Fibroblast of villous mesenchyme (primary cell): ENCODE measurements at places on chromosomes 5 and 9. TPM values are rescaled to one million over a fixed set of nuclear protein-coding genes. Genes with fewer than 3 reads are reported as not detected.
A peak's percentile ranks its signal among the peaks of the same experiment; 100 is the strongest.

DNA sequence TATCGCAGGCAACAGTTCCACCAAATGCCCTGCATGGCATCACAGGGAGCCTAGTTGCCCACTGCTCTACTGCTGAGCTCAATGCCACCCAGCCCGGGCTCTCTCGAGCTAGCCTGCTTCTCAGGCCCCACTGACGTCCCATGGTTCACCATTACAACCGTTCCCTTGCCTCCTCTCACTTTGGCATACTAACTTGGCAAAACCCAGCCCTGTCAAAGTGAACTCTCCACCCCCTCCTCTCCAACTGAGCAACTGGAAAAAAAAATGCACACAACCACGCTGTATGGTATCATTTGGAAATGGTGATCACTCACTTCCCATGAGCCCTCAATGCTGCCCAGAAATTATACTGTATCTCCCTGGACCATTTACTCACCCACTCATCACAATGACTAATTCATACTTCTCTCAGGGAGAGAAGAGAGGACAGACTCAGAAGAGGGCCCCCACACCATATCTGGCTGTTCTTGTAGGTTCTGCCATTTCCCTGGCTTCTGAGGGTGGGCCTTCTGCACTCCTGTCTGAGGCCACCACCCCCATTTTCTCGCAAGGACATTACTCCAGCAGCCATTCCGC lies 51.4 kb upstream of the RARS1 start:
- no peak for DNase-seq

- DNase-seq: no peak
Observed at GRCh38 chr9:99870126-99870525, 36.3 kb upstream of the STX17 start.

DNA sequence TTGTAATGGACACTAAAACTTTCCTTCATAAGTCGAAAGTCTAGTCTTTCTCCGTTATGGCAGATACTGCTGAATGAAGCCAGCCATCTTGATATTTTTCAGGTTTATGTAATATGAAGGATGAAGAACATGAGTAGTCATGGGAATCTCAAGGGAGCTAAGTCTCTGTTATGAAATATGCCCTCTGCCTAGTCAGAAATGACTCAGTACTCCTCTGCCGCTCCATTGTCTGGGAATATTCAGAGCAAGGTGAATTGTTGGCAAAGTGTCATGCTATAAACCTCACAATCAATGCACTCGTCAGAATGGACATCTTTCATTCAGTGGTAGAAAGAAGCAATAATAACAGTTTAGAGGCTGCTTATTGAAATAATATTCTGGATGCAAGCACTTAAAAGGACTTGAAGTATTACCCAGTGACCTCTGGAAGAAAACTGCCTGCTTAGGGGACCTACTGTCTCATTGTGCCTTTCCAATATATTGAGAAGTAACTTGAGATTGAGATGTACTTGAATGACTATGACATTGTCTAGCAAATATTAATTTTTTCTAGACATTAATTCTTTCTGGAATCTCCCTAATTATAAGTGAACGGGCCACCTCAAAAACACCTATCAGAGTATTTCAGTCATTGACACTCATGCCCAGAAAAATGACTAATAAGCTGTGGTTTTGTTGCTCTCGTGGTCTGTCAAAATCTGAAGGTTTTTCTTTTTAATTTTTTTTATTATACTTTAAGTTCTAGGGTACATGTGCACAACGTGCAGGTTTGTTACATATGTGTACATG lies 1011.5 kb upstream of the ACO1 start:
- no peak for DNase-seq

- DNase-seq: no peak
Observed at GRCh38 chr5:158874792-158875191, 224.9 kb downstream of the EBF1 start.

DNA sequence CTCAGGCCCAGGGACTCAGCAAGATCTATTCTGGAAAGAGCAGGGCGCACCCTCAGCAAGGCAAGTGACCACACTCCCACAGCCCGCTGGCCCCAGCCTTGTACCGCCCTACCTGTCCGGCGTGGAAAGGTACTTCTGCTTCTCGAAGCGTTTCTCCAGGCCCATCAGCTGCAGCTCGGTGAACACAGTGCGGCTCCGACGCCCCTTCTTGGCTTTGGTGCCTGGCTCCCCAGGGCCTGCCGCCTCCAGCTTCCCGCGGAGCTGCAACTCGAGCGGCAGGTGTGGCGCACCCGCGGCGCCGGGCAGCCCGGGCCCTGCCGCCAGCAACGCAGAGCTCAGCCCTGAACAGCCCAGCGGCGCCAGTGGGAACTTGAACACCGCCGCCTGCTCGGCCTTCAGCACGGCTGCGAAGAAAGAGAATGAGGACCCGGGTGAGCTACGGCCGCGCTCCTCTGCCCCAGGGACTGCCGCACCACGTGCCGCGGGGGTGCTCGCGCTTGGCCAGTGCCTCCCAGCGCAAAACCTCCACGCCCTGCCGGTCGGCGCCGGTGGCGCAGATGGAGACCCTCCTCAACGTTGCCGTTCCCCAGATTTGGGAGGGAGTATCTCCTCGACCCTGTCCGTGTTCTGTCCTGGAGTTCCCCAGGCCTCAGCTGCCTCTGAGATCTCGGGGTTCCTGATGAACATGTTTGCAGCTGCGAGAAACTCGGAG lies 2.2 kb downstream of the BARX1 start:
- no peak for DNase-seq

GRCh38 chr9:133825555-133826218 lies 87.5 kb upstream of the SARDH start:
- peak; percentile 95 for DNase-seq

GRCh38 chr9:20863945-20864344 lies 167.5 kb downstream of the HACD4 start:
- no peak for DNase-seq

DNA sequence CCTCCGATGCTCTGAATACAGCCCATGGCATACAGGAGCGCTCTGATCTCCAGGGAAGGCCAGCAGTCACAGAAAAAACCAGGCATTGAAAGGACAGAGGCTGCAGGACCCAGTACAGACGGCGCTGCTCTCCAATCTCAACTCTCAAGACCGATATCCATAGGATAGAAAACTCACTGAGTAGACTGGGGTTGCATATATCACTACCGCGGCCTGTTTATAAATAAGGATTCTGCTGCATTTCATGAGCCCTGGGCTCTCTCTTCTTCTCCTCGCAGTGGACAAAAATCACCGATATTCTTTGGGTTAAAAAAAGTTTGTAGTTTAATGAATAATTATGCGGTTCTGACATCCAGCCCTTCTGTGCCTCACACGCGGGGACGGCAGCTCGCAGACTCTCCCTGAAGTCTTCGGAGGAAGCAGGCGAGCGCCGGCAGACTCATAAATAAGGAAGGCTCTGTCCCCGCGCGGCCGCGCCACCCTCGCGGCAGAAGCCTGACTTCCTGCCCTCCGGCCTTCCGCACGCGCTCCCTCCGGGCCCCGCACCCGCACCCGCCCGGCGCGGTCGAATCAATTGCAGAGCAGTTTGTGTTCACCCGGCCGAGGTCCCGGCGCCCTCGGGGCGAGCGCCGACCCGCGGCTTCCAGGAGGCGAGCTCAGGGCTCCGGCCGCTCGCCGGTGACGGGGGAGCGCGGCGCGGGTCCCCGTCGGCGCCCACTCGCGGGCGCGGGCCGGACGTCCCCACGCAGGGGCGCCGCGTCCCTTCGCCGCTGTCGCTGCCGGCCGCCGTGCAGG lies at the start of gene FAM78A:
Gene FAM78A, minus strand, starts transcription at position 417 of the 795 bp plus-strand sequence. Its CDS starts 331 bp downstream, at position 86.
- DNase-seq: peak; percentile 28

DNA sequence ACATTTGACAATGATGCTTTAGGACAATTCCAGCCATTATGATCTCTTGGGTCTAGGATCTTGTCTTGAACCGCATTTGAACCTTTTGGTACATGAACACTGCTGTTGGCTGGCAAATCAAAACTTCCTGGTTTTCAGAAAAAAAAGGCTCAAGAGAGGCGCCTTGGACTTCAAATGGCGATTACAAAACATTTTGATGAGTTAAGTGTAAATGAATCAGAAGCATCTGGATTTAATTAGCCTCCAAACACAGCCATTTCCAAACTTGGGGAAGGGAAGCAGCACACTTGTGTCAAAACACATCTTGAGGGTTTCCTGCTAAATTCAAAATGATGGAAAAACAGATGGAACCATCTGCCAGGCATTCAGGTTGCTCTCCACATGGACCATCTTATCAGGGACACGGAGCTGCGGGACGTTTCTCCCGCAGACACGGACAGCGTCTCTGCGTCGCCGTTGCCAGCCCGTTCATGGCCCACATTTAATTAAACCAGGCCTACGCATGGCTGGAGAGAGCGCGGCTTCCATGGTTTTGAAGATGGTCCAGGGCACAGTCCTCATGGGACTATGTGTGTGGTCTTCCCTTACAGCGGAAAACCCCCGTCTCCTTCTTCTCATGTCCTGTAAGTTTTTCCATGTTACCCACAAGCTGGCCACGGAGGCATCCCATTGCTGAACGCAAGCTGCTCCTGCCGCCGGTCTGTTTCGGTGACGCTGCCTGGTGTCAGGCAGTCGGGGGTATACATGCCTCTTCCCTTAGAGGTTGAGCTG lies 55.8 kb upstream of the PTCH1 start:
- DNase-seq: peak; percentile 79

GRCh38 chr9:17052626-17053025 lies 82.2 kb upstream of the CNTLN start:
- no peak for DNase-seq

DNA sequence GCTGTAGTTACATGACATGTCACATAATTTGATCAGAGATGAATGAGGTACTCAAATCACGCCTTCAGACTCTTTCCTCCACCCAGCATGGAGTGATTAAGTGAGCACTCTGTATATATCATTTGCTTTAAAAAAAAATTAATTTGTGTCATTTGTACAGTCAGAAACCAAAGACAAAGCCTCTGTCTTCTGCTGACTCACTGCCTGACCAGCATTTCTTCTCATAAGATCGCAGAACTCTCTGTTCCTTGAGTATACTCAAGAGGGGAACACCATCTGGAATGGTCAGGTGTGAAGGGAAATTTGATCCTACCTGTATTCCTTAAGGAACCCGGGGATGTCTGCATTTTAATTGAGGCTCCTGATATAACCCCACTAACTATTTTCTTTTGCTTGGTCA lies 254.4 kb downstream of the FAM114A2 start:
- no peak for DNase-seq

GRCh38 chr5:34655354-34655991 lies 655 bp upstream of the RAI14 start:
- DNase-seq: peak; percentile 83

- DNase-seq: peak; percentile 97
Observed at GRCh38 chr5:156391139-156391538, 64.2 kb downstream of the SGCD start.

DNA sequence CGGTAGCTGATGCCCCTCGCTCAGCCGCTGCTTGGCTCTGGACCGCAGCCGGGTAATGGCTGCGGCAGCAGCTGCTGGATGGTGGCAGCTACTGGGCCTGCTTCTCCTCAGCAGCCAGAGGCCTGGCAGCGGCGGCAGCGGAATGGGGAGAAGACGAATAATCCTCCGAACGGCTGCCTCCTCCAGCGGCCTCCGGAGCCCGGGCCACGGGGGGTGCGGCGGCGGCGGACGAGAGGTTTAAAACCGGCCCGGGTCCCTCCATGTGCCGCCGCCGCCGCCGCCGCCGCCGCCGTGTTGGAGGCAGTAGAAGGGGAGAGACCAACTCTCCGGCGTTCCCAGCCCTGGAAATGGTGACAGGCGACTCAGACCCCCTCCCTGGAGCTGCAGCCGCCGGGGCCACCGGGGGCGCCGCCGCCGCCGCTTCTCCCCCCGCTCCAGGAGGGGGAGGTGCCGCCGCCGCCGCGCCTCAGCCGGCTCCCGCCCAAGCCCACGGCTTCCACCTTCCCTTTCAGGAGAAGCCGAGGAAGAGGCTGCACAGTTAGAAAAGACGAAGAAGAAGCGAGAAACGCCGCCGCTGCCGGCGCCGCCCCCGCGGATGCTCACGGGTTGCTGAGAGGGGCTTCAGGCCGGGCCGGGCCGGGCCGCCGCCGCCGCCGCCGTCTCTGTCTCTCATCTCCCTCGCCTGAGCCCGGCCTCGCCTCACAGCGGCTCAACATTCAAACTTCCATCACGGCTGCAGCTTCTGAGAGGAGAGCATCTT lies 118.4 kb upstream of the PRSS3 start:
- DNase-seq: no peak

GRM6 gene
- total RNA-seq: not detected in 2 replicates

- no peak for DNase-seq
Observed at GRCh38 chr5:172669386-172670004, 28.4 kb downstream of the NEURL1B start.

IL3 gene
- total RNA-seq: not detected in 2 replicates

GRCh38 chr9:79572608-79573411 lies 1.0 kb downstream of the TLE4 start:
- DNase-seq: peak; percentile 19

DNA sequence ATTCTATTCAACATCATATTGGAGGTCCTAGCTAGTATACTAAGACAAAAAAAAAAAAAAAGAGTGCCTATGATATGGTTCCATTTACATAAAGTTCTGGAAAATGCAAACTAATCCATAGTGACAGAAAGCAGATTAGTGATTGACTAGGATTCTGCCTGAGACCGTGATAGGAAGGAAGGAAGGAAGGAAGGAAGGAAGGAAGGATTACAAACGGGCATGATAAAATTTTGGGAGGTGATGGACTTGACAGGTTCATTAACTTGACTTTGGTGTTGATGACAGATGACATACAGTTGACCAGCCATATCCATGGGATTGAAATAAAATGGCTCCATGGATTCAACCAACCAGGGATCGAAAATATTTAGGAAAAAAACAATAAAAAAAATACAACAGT lies 79.1 kb upstream of the MAN2A1 start:
- DNase-seq: no peak

- peak; percentile 87 for DNase-seq
Observed at GRCh38 chr9:83012922-83013838, 49.8 kb downstream of the RASEF start.

GRCh38 chr9:100485196-100485595 lies 12.2 kb downstream of the TMEFF1 start:
- no peak for DNase-seq

- peak; percentile 64 for DNase-seq
Observed at GRCh38 chr5:657570-657969, 35.6 kb downstream of the TPPP start.

DNA sequence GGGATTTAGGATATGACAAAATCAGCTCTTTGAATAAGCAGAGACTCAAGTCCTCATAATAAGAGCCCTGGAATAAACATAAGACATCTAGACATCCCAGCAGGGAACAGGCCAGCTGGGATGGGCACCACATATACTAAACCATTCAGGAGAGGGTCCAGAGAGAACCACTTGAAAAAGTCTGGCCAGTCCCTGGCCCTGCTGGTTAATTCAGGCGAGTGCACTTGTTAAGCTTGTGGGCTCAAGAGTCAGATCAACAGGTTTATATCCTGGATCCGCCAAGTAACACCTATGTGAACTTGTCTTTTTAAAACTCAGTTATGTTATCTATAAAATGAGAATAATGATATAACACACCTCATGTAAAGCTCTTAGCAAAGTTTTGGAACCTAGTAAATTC lies 63.3 kb downstream of the CAVIN4 start:
- DNase-seq: no peak

CMYA5 gene
- total RNA-seq: 1.3 and 1.7 TPM in 2 replicates

PCDHGA10 gene
- total RNA-seq: 11.7 and 12.2 TPM in 2 replicates

- peak; percentile 78 for DNase-seq
Observed at GRCh38 chr9:130042885-130043653, at the start of gene FNBP1. TSS of gene FNBP1 (minus strand) at chr9:130043189. CDS start at chr9:130042975, 214 bp downstream.
